ENCODE measurements at places on chromosomes 13 and 19. TPM values are rescaled to one million over a fixed set of nuclear protein-coding genes. Genes with fewer than 3 reads are reported as not detected.

Gene UBAC2
- total RNA-seq = 62.6 TPM

Gene DLEU7
- total RNA-seq = not detected

Gene PVR
- total RNA-seq = 112 TPM

Gene ZNF626
- total RNA-seq = not detected

Gene FARP1
- total RNA-seq = 21.6 TPM

Gene FCGBP
- 0.96 TPM for total RNA-seq

Gene DNAAF3
- total RNA-seq = 5.8 TPM

Gene ALOX5AP
- 11.9 TPM for total RNA-seq

Gene DIAPH3
- 6.7 TPM for total RNA-seq

Gene NUDT19
- 42.6 TPM for total RNA-seq

Gene ZNRF4
- not detected for total RNA-seq

Gene ERICH6B
- not detected for total RNA-seq

Gene PSG7
- total RNA-seq = 0.07 TPM

Gene C2CD4C
- 0.53 TPM for total RNA-seq

Gene PLPP2
- total RNA-seq = 101 TPM

Gene SIGLEC8
- total RNA-seq = not detected

Gene ZNF230
- total RNA-seq = 2.8 TPM

Gene TMPRSS9
- not detected for total RNA-seq

Gene ZIC5
- 2.7 TPM for total RNA-seq

Gene ZNF700
- total RNA-seq = 0.27 TPM

Gene ITGBL1
- 1.5 TPM for total RNA-seq

Gene LATS2
- 14.2 TPM for total RNA-seq

Gene TNFSF11
- not detected for total RNA-seq

Gene SRRM5
- total RNA-seq = 1.1 TPM

Gene IGSF23
- total RNA-seq = 0.19 TPM

Gene ERICH4
- total RNA-seq = not detected

Gene FLT1
- total RNA-seq = 0.02 TPM

Gene FRY
- 0.11 TPM for total RNA-seq

Gene GNG14
- total RNA-seq = not detected

Gene GRIN2D
- total RNA-seq = 7.8 TPM
